ENCODE measurements at places on chromosomes 4 and X. TPM values are rescaled to one million over a fixed set of nuclear protein-coding genes. Genes with fewer than 3 reads are reported as not detected.

DNA sequence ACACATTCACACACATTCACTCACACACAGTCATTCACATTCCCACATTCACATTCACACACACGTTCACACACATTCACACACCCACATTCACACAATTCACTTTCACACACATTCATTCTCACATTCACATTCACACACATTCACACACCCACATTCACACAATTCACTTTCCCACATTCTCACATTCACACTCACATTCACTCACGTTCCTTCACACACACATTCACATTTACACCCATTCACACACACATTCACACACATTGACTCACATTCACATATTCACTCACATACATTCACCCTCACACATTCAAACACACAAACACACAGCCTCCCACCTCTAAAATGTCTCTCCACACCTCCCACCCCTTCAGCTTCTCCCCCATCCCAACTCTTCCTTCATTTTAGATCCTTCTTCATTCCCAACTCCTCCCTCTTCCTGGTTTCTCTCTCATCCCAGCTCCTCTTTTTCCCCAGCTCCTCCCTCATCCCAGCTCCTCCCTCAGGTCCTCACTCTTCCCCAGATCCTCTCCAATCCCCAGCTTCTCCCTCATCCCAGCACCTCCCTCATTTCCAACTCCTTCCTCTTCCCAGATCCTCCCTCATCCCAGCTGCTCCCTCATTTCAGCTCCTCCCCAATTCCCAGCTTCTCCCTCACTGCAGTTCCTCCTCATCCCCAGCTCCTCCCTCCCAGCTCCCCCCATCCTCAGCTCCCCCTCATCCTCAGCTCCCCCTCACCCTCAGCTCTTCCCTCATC lies 111.0 kb downstream of the FAM53A start:
- no peak for ATAC-seq

- ATAC-seq = no peak
Observed at GRCh38 chrX:19595043-19595677, 79.9 kb upstream of the MAP3K15 start.

The GRK4 gene
- 2.0 TPM for total RNA-seq

- peak; percentile 71 for ATAC-seq
Observed at GRCh38 chr4:108834166-108834834, 71.4 kb upstream of the ETNPPL start.

DNA sequence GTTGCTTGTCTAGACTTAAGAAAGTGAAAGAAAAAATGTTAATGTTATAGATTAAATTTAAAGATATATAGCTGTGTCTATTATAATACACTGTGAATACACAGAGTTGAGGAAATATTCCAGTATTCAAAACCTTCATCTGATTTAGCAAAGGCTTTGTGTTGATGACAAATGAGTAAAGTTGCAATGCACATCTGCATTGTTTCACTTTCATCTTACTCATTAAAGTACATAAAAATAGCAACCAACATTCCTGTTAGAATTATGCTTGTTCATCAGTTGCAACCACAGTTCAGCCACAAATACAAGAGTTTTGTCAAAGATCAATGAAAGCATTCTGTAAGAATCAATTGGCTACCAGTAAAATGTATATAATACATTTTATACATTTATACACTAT lies 346.4 kb upstream of the SLC7A11 start:
- no peak for ATAC-seq

DNA sequence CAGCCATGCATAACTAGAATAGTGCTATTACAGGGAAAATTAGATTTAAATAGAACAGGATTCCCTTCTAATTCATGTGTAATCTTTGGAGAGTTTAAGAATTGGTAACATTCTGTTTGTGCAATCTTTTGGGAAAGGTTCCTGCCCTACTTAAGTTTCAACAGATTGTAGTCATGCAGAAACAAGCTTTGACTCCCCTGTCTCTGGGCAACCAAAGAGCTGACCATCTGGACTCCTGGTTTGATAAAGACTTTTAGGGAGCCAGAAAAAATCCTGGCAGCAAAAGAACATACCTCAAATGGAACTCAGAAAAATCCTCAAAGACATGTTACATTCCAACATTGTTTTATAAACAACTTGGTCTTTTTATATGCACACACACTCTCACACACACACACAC lies 191.1 kb upstream of the NEIL3 start:
- ATAC-seq = no peak

DNA sequence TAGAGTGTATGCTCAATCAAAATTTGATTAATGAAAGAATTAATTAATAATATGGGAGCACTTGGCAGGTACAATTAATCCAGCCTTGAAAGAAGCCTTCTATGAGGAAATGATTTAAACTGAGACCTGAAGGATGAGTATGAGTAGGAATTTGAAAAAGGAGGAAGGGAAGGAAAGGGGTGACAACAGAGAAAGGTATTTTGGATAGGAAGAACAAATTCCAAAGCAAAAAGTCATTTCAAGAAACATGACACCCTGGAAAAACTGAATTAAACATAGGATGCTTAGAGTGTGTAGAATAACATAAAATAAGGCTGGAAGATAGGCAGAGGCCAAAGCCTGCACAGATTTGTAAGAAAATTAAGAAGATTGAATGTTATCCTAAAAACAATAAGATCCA lies 29.6 kb downstream of the PHOX2B start:
- no peak for ATAC-seq

The SORCS2 gene
- 5.0 TPM for total RNA-seq

The WAS gene
- 1.2 TPM for total RNA-seq

- no peak for ATAC-seq
Observed at GRCh38 chr4:65311120-65311519, 359.2 kb downstream of the EPHA5 start.

DNA sequence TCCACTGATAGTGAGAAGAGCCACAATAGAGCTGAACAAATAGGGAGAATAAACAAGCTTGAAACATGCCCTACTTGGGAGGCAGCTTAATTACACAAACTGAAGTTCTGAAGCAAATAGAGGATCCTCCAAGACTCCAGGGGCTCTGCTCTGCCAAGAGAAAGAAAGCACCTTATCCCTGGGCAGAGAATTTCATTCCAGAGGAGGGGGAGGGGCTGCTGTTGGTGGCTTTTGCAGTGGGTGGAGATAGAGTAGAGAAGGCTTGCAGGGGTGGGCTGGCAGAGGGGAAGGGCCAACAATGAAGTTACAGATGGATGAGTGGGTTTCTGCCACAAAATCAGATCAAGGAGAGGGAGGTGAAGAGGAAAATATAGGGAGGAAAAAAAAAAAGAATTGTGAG lies 1.0 kb upstream of the LPAR4 start:
- no peak for ATAC-seq

GRCh38 chr4:150007512-150007911 lies 70.7 kb upstream of the DCLK2 start:
- no peak for ATAC-seq

The RLIM gene
- 21.6 TPM for total RNA-seq

The IRS4 gene
- total RNA-seq = not detected

The GAGE2A gene
- total RNA-seq = not detected

DNA sequence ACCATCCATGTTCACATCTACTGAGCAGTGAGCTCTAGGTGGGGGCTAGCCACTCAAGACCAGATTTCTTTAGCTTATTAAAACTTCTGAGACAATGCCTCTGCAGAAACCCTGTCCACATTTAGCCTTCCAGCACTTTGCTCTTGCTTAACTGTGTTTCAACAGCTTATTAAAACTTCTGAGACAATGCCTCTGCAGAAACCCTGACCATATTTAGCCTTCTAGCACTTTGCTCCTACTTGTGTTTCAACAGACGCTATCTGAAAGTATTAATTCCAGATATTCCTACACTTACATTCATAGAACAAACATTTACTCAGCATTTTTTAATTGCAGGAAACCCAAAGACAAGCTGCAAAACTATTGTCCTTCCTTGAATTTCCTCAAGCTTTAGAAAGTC lies 91.9 kb downstream of the SEL1L3 start:
- ATAC-seq = no peak

GRCh38 chrX:39815631-39816030 lies 282.1 kb downstream of the BCOR start:
- ATAC-seq = no peak

DNA sequence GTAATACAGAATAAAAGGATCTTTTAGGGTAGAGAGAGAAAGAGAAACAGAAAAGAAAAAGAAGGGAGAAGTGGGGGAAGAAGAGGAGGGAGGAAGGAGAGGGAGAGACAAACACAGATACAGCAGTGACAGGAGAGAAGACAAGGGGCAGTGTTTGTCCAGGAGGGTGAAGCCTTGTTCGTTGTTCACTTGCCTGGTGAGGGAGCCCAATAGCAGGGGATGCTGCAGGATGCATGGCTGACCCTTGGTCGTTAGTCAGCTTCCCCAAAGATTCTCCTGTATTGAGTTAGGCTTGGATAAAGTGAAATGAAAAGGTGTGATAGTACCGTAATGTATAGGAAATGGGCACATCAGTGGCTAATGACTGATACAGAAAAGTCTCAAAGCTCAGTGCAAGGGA lies 403.7 kb downstream of the IL15 start:
- no peak for ATAC-seq

- ATAC-seq = no peak
Observed at GRCh38 chr4:183035726-183036415, 63.2 kb upstream of the WWC2 start.

- ATAC-seq = no peak
Observed at GRCh38 chr4:184143770-184144564, 73.7 kb downstream of the ENPP6 start.

- no peak for ATAC-seq
Observed at GRCh38 chr4:103365285-103365684, 167.1 kb upstream of the CENPE start.

DNA sequence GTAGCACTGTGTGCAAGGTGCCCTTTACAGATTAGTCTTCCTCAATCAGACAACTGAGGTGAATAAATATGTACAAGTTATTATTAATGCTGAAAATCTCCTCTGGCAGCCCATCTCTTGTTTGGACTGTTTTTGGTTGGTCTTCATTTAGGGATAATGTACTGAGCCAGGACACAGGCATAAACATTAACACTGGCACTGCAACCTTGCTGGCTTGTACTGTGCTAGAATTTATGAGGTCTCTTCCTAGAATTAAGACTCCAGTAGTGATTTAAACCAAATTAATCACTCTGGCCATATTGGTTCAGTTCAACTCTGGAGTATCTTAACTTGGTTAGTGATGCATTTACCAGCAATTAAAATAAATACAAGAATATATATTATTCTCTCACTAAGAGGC lies 244.7 kb upstream of the GK2 start:
- ATAC-seq = no peak

The GC gene
- total RNA-seq = 0.40 TPM

The ABHD18 gene
- total RNA-seq = 7.1 TPM

DNA sequence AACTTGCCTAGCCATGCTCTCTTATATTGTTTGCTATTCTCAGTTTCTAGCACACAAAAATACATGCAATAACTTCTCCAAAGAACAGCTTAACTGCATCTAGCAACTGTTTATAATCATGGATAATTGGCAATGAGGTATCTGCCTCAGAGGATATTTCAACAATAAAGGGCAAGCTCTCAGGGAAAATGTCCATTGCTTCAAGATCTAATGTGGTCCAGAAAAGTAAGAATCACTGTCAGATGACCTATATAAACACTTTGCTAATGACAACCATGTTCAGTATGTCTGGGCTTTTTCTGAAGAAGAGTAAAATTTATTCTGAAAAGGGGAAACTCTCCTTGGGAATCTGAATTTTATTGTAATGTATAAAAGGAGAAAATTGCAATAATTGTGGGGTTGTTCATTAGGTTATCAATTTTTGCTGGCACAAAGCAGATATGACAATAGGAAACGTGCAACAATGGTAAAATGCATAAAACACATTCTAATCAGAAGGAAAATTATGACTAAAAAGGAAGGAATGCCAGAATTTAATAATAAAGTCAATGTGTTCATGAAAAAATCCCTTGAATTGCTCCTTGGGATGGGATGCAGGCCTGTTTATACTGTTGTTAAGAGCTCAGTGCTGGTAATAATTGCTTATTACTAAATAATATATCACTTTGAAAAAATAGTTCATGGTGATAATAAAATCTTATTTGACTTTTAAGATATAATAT lies 90.3 kb downstream of the ANTXR2 start:
- no peak for ATAC-seq

The THOC2 gene
- total RNA-seq = 33.0 TPM

The PDE6B gene
- total RNA-seq = 0.88 TPM

GRCh38 chr4:127416115-127416514 lies 216.6 kb upstream of the INTU start:
- ATAC-seq = no peak

GRCh38 chrX:77061545-77061944 lies 385.6 kb upstream of the FGF16 start:
- no peak for ATAC-seq

- no peak for ATAC-seq
Observed at GRCh38 chr4:124854968-124855367, 142.4 kb upstream of the ANKRD50 start.

DNA sequence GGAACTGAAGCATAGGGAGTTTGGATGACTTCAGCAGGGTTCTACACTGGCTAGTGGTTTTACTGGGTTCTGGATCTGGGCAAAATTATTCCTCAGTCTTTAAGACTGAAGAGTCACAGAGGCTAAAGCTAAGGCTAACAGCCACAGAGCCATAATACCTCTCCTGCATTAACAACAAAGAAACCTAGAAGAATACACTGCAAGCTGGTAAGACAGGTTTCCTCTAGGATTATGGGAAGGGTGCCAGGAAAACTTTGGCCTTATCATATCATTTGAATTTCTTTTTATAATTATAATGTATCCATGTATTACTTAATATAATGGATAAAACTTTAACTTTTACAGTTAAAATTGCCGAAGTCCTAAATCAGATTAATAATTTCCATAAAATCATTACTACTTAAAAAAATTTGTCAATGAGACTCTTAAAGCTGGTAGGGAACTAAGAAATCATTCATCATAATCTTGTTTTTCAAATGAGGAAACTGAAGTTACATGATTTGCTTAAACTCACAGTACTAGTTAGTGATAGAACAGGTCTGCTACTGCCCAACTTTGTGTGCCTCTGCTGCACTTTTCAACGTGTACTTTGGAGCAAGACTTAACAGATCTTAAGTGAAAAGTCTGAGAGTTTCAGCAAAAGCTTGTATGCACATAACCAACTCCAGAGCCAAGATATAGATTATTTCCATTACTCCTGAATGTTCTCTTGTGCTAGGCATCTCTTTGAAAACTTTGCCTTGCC lies 24.2 kb upstream of the PGRMC2 start:
- ATAC-seq = peak; percentile 93

The PDE5A gene
- total RNA-seq = 1.7 TPM

Measured in esophagus mucosa (tissue), 1 donor.